ENCODE measurements at places on chromosomes 13 and 19.

- no peak for DNase-seq
Measured at GRCh38 chr13:62092949-62093348, 677.3 kb upstream of the PCDH20 start.

- DNase-seq: no peak
Measured at GRCh38 chr13:34413538-34414210, 528.4 kb upstream of the NBEA start.

DNA sequence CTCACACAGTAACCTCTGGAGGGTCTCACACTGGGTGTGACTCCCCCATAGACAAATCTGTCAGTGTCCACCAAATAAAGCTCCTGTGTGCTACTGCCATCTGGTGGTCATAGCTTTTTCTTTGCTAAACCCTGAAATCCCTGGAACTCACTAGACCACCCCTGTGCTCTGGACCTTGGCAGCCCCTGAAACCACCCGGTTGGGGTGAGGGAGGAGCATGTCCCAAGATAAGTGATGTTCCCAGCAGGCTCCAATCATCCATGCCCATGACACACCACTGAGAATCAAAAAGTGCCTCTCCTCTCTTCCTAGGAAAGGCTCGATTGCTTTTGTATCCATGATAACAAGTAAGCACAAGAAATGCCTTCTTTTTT lies 6.5 kb upstream of the HSD17B14 start:
- DNase-seq: no peak

DNA sequence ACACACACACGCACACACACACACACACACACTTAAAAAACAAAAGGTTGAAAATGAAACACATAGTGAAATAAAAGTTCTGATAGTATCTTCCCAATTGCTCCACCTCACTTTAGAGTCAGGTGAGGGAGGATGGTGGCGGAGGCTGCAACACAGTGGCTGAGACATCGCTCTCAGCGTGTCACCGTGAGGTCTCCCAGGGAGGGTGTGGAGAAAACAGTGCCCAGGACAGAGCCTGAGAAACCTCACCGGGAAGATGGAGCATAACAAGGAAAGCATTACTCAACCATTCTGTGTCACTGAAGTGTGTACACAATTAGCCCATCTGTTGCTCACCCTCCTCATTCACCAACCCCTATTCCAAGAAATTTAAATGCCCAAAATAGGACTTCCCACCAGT lies 111.4 kb upstream of the USP29 start:
- no peak for DNase-seq

GRCh38 chr13:37966266-37966665 lies 96.7 kb upstream of the TRPC4 start:
- no peak for DNase-seq

GRCh38 chr13:33185853-33186252 lies 99.7 kb downstream of the STARD13 start:
- DNase-seq: no peak

DNA sequence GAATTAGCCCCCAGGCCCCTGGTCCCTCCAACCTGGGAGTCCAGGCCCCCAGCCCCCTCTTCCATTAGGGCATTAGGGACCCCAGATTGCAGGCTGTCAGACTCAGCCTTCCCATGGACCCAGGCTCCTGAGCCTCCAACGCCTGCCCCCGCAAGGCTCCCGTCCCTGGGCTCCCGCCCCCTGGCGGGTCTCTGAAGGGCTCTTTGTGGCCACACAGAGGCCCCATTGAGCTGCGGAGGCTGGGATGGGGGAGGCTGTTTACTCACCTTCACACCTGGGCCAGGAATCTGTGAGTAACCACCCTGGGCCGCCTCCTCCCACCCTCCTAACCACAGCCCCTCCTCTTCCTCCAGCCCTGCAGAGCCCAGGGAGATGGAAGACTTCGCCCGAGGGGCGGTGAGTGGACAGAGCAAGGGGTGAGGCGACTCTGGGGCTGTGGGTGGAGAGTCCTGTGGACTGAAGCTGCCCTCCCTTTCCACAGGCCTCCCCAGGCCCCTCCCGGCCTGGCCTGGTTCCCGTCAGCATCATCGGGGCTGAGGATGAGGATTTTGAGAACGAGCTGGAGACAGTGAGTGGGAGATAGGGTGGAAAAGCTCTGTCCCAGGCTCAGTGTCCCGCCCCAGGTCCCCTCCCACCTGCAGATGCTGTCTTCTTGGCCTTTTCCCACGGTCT lies 4.9 kb downstream of the ARHGEF1 start:
- peak; percentile 83 for DNase-seq

DNA sequence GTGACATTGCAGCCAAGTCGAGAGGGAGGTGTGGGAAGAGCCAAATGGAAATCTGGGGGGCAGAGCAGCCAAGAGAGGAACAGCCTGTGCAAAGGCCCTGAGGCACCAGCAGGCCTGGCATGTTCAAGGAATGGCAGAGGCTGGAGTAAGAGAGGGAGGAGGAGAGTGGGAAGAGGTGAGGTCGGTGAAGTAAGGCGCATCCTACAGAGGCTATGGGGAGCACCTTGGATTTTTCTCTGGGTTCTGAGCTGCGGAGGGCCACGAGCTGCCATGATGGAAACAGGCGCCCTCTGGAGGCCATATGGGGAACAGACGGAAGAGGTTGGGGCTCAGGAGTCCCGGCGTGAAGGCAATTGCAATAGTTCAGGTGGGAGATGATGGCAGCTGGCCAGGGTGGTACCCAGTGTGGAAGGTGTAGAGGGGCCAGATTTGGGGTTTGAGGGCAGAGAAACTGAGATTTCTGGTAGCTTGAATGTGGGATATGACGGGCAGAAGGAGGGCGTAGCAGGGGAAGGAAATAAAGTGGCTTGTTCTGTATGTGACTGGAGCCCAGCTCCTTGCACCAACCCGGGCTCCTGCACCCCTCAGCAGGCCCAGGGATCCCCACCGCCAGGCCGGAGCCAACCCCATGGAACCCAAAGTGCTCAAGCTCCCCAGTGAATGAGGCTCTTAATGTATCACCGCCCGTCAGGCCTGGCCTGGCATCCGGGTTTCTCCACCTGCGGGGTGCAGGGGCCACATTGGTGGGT lies 20.5 kb upstream of the STRN4 start:
- DNase-seq: no peak

DNA sequence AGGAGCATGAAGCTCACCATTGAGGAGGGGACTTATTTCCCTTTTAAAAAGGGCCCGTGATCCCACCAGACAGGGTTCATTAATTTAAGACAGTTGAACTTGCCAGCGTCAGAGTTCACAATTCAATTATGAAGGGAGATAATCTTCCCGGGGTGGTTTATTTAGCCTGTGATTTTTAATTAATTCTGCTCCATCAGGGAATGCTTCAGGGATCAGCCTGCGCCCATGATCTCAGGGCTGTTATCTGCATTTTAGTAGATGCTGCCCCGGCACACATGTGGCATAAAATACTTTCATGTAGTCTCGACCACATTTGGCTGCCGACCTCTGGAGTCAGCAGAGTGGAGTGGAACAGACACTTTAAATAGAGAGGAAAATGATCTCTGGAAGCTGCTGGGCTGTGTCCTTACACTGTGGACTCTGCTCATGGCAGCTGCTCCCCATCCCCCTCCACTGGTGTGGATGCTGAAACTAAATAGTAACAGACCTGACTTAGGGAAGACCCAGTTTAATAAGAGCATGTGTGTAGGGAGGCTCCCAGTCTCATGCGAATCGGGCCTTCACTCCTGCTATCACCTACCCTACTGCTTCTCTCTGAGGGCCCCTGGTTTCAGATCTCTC lies 256.9 kb downstream of the TEX29 start:
- DNase-seq: no peak

DNA sequence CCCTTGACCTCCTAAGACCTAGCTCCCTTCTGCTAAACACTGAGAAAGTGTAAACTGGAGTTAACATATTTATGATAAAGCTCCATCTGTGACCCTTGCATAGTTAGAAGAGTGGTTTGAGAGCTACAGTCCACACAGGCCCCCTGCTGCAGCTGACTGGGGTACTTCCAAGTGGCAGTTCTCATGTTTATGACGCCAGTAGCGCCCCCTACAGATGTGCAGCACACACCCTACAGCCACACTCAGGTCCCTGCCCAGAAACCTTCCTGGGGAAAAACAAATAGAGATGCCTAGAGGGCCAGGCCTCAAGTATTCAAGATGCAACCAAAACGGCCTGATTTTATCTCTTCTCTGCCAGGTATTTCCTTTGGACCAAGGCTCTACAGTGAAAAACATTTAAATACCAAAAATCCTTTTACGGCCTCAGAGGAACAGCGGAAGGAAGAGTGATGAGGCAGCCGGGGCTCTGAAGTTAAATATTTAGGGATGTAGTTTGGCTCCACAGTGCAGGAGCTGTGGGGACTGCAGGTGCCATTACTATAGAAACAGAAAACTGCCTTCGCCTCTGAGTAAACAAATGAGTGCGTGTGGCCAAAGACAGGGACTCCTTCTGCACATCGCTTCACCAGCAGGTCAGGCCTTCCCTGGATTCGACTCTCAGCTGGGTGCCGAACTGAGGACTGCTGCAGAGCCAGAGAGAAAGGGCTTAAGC lies 553.1 kb downstream of the EFNB2 start:
- no peak for DNase-seq

- no peak for DNase-seq
Measured at GRCh38 chr13:89822467-89822866, 1525.0 kb upstream of the MIR17HG start.

- DNase-seq: no peak
Measured at GRCh38 chr19:16942583-16942982, 53.8 kb downstream of the F2RL3 start.

DNA sequence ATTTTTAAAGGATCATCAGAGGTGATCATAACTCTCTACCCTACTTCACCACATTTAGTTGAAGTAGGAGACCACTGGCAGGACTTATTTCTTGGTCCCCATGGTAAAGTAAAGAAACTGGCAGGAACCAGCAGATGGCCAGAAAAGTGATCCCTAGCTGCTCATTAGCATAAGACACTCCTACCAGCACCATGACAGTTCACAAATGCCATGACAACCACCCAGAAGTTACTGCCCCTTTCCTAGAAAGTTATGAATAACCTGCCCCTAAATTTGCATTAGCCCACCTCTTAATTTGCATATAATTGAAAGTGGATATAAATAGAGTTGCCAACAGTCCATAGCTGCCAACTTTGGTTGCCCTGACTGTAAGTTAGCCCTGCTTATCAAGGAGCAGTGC lies 18.4 kb upstream of the RUBCNL start:
- no peak for DNase-seq

DNA sequence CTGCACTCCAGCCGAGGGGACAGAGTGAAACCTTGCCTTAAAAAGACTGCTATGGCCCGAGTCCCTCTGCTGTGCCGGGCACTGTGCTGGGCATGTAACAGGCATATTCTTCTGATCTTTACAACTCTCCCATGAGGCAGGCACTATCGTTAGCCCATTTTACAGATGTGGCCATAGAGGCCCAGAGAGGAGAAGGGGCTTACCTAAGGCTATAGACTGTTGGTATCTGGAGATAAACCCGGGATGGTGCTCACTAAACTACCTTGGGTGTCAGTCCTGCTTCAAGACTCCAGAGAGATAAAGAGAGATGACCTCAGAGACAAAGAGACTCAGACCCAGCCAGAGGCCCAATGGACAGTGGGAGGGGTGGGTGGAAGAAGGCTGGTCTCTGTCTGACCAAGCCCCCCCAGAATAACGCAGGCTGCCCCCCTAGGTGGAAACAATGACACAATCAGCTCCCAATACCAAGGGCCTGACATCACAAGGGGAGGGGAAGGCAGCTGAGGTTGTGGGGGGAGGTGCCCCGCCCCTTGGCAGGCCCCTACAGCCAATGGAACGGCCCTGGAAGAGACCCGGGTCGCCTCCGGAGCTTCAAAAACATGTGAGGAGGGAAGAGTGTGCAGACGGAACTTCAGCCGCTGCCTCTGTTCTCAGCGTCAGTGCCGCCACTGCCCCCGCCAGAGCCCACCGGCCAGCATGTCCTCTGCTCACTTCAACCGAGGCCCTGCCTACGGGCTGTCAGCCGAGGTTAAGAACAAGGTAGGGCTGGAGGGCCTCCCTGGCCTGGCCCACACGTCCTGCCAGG lies at the start of gene CNN1:
Gene CNN1 (plus strand): TSS at position 620 of the 805 bp plus-strand sequence. CDS start 77 bp downstream, at position 697.
- no peak for DNase-seq

DNA sequence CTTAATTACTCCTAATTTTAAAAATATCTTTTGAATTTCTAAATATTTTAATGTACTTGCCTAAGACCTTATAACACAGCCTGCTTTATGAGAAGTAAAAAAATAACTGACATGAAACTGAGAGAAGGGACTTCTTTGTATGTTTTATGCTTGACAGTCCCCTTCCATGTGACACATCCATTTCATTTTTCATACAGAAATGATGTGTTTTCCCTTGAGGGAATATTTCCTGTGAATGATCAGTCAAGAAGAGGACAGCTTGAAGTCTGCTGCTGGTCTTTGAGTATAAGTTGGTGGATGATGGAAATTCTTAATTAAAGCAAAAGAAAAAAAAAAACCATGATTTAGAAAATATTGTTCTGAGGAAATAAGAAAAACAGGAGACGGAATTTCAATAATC lies 230.4 kb upstream of the KLHL1 start:
- DNase-seq: no peak

- no peak for DNase-seq
Measured at GRCh38 chr19:517721-518597, 10.7 kb downstream of the TPGS1 start.

DNA sequence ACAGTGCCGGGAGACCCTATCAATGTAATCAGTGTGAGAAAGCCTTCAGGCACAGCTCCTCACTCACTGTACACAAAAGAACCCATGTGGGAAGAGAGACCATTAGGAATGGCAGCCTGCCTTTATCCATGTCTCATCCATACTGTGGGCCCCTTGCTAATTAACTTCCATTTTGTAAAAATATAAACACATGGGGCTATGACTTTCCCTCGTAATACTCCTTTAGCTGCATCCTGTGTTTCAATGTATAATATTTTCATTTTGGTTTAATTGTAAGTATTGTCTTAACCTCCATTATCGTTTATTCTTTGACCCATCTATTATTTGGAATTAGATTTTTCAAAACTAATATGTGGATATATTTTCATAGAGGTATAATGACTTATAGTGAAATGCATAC lies 29.3 kb downstream of the ZNF333 start:
- no peak for DNase-seq

GRCh38 chr19:2613507-2614295 lies 88.8 kb downstream of the GNG7 start:
- DNase-seq: no peak

DNA sequence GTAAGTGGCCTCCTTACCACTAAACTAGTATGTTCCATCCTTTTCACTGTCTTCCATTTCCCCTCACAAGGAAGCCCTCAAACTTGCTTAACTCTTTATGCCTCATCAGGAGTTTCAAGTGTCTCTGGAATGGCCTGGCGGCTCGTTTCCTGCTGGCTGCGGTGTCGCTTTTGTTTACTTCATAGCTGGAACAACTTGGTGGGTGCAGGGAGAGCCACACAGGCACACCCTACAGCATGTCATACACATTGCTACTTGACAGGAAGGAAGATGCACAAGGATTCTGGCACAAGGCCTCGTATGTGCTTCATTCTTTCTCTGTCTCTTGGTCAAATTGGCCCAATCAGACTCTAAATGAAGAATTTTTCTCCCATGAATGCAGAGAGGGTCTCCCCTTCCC lies 488.3 kb downstream of the FOXO1 start:
- DNase-seq: no peak

Measured in stimulated activated CD8-positive, alpha-beta memory T cell treated with anti-CD3 and anti-CD28 coated beads, Interleukin-4, amount 100 ng/mL, for 1 hour (primary cell).